ENCODE measurements at places on chromosomes 3 and 15.
A peak's percentile ranks its signal among the peaks of the same experiment; 100 is the strongest.

DNA sequence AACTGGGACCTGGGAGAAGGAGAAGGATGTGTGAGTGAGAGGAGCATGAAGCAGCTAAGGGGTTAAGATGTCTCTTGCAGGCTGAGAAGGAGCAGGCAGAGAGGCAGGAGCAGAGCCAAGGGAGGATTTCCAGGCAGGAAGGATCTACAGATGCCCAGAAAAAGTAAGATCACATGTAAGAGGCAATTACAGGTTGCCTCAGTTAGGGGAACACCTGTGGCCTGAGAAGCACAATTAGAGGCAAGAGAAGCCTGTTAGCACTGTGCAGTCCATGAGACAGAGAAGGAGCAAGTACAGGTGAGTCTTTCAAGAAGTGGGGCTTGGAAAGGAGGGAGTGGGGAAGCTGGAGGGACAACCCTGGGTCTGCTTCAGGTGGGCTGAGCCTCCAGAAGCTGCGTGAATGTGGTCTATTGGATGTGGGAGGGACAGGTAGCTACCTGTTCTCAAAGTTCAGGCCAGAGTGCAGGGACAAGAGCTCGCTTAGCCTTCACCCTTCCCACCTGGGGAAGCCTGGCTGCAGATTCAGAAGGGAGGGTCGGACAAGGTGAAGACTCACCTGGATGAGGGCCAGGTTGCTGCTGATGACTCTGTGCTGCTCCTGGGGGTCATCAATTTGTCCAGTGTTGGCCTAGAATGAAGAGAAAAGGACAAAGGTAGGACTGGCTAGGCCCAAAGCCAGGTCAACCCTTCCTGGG is 50.7 kb downstream of the SLC41A3 start:
- DNase-seq, result no peak

DNA sequence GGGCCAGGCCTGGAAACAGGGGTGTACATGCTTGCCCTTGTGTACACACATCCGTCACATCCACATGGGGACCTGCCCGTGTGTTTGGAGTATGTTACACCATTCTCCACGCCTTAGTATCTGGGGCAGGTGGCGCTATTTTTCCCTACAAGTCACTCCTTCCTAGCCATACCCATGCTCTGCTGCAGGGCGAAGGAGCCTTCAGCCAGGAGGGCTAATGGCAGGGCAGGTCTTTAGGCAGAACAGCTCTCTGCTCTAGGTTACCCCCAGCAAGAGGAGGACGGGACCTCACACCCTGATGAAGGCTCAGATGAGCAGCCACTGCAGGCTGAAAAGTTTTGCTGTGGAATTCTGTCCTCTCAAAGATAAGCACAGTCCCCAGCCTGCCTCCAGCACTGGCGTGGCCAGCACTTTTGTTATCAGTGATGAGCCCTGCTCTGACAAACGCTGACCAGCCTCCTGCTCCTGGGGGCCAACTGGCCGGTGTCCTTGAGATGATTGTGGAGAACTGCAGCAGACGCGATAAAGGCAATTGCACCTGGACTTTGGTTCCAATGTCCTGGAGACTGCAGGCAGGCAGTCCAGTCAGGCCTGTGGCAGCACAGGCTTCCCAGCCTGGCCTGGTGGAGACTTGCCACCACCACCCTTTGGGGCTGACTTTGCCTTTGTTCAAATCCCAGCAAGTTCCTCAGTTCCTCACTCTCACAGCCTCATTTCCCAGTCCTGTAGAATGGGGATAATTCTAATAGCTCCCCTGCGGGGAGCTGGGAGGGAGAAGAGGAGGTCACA is 19.8 kb upstream of the PIGZ start:
- DNase-seq, result no peak

GRCh38 chr3:195543500-195544229 is 540 bp upstream of the PPP1R2 start:
- no peak for DNase-seq

- no peak for DNase-seq
Observed at GRCh38 chr3:171356251-171356650, 104.0 kb downstream of the TNIK start.

GRCh38 chr3:61966200-61966599 is 404.8 kb downstream of the PTPRG start:
- DNase-seq, result no peak

GRCh38 chr3:46584598-46585467 is 18.7 kb upstream of the LRRC2 start:
- no peak for DNase-seq

DNA sequence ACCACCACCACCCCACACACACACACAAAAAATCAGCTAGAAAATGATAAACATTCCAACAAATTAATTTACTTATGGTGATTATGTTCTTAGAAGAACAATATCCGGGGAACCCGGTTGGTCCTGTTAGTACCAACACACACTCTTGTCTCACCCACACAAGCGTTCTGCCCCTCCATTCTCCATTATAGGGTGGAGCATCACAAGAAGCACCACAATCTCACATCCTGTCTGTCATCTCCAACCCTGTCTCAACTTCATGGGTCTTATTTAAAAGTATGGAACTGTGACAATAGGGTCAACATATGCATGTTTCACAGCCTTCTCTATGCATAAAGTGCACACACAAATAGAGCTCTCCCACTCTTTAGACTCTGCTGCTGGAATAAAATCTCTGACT is 5.6 kb downstream of the GSK3B start:
- DNase-seq, result no peak

- DNase-seq, result no peak
Observed at GRCh38 chr3:6935970-6936369, 75.1 kb downstream of the GRM7 start.

GRCh38 chr15:59197454-59197853 is 9.2 kb upstream of the LDHAL6B start:
- DNase-seq, result no peak

- DNase-seq, result no peak
Observed at GRCh38 chr15:68653801-68654200, 75.0 kb downstream of the CORO2B start.

- DNase-seq, result no peak
Observed at GRCh38 chr3:130823241-130823884, 70.5 kb upstream of the ATP2C1 start.

- DNase-seq, result no peak
Observed at GRCh38 chr3:109548192-109548938, 211.0 kb upstream of the DPPA4 start.

- DNase-seq, result no peak
Observed at GRCh38 chr15:81418891-81419290, 44.9 kb upstream of the TMC3 start.

DNA sequence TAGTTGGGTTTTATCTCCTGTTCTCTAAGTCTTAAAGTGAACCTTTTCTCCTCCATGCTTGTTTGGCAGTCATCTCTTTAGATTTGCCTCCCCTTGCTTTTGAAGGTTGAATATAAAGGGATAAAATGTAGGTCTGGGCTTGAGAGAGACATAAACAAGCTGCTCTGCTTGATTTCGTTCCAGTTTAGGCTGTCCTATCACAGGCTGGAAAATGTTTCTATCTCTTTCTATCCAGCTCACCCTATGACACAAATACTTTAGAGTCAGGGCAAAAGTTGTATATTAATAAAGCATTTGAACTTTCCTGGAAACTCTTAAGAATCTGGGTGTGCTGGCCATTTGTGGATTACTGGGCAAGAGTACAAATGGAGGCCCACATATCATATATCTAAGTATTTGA is 29.5 kb upstream of the ZBBX start:
- DNase-seq, result no peak

- no peak for DNase-seq
Observed at GRCh38 chr3:9250236-9250635, 790 bp upstream of the SRGAP3 start.

DNA sequence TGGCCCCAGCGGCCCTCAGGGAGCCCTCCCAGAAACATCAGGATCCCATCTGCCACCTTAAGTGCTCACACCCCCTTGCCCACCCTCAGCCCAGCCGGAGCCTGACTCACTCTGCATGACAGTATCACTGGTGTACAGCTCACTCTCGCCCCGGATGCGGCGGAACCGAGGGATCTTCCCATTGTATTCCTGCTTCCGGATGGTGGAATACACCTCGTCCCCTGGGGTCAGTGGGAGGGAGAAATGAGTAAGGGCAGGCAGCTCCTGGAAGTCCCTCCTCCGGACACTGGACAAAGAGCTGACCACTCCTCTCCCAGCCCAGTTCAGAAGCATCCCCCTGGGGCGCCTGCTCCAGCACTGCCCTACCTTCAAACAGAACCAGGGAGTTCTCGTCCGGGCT is 16.5 kb downstream of the SEMA7A start:
- no peak for DNase-seq

- no peak for DNase-seq
Observed at GRCh38 chr15:61057376-61057775, 171.7 kb downstream of the RORA start.

DNA sequence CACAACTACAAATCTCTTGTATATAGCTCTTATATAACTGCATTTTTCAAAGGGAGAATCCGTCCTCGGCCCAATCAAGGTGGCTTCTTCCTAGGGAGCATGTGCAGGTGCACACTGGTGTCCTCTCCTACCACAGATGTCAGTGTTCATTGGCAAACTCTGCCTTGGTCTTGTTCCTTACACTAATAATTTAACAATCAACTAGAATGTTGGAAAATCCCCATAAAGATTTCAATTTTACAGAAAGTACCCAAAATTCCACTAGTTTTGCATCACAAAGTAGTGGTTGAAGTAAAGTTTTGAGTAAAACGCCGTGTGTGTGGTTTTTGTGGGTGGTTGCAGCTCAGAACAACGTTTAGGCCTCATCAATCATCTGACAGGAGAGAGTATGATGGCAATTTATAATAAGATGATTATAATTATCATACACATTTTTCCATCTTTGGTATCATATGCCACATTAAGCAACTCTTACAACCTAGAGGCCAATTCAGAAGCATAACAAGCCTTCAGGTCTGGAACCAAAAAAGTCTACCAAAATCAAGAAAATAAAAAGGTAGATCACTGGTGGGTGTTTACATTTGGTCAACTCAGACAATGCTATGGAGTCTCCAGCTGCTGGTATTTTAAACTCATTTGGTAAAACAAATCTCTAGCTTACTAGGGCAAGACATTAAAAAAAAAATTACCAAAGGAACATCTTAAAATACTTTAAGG is 128.9 kb upstream of the BHLHE40 start:
- DNase-seq, result no peak

DNA sequence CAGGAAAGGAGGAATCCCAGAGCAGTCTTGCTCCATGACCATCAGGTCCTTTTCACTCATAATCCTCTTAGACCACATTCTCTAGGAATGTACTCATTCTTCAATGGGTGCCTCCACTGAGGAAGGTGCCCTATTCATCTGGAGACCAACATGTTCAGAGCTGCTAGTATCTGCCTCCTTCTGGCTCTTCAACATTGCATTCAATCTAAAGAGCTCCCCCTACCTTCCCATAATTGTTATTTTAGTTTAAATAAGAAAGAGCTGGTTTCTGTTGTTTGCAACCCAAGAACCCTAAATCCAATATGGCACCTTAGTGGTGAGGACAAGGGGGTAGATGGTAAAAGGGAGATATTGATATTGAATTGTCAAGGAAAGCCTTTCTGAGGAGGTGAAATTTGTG is 67.6 kb downstream of the SCN11A start:
- no peak for DNase-seq

- DNase-seq, result no peak
Observed at GRCh38 chr3:18258492-18258891, 166.6 kb downstream of the SATB1 start.

DNA sequence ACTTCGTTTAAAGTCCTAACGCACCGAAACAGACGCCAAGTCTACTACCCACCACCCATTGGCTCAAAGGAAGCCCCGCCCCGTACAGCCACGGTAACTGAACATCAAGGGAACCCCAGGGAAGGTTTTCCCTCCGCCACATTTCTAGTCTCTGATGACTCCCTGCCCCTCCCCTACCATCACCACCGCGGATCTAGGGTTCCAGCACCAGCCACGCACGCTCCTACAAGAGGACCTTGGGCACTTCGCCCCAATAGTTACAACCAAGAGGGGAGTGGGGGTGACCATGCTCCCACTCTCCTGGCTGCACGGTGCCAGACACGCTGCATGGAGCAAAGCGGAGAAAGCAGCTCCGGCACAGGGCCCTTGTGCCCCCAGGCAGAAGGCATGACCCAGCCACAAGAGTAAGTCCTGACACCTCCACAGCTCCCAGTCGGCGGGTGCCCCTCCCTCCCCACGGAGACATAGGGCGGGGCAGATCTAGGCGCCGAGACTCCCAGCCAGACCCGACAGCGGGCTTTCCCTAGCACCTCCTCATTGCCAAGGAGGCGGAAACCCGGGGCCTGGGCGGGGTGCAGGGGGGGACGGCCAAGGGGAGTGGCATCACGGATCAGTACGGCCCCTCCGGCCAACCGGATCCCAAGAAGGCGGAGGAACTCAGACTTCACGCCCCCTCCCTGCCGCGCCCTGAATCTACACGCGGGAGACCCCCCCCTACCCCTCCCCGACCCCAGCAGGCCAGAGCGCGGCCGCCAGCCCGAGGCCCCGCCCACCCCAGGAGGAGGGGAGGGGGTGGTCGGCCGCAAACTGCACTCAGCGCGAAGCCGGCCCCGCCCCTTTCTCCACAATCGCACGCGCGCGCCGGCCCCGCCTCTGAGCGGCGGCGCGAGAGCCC is 936 bp downstream of the SIN3A start:
- DNase-seq, result peak; percentile 94

GRCh38 chr3:9310043-9310442 is 52.8 kb upstream of the THUMPD3 start:
- DNase-seq, result no peak

GRCh38 chr15:39326306-39326975 is 254.4 kb upstream of the THBS1 start:
- DNase-seq, result no peak

DNA sequence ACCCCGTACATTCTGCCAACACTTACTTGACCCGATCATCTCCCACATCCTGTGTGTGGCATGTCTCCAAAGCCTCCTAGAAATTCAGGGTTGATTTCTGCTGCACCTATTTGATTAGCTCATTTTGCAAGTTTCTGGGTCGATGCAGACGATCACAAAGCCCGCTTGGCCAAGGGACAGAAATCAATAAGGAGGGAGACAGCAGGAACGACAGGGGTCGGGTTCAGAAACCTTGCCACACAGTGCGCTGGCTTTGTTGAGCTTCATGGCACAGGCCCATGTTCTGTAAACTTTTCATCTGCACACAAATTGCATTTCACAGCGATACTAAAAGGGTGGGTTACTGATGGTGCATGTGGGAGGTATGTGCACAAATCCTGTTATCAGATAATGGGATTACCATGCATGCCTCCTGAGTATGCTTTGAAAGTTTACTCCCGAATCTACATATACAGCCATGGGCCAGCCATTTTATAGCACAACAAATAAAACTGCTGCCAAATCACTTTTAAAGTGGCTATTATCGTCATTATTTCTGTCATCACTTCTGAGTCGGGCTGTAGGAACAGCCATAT is 95.9 kb upstream of the ATP11B start:
- DNase-seq, result no peak
